ENCODE measurements at places on chromosomes 5 and 9.
A peak's percentile ranks its signal among the peaks of the same experiment; 100 is the strongest.

DNA sequence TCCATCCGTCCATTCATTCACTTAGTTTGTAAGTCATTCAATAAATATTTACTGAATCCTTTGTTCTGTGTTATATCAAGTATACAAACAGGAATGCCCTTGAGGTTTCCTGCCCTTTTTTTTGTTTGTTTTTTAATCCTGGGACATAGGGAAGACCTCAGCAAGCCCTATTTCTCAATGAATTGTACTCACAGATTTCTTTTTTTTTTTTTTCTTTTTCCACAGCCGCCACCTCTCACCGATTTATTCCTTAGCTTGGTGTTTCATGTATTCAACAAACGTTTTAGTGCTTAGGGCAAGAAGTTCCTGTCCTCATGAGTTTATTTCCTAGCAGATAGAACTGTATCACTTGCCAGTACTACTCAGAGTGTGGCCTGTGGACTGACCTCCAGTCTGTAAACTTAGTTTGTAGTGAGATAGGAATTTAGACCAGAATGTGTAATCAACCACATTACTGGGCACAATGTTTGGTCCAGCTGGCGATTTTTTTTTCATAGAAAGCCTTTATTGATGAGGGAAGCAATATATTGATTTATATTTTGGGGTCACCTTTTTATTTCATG, 35.4 kb upstream of the C5orf47 start:
- no peak for DNase-seq

- DNase-seq = peak; percentile 8
These were observed 1652.3 kb upstream of the WWC1 start for GRCh38 chr5:166639151-166639550.

- DNase-seq = peak; percentile 34
These were observed 246.6 kb downstream of the SLCO4C1 start for GRCh38 chr5:102049517-102049916.

GRCh38 chr5:88861231-88861630, 21.8 kb downstream of the MEF2C start:
- no peak for DNase-seq
